Activated naive CD8-positive, alpha-beta T cell treated with anti-CD3 and anti-CD28 coated beads, Interleukin-2, amount 50 U/mL, for 24 hours (primary cell): ENCODE measurements at places on chromosomes 1 and 21.
A peak's percentile ranks its signal among the peaks of the same experiment; 100 is the strongest.

- DNase-seq: no peak
Measured at GRCh38 chr1:12417389-12417788, 187.6 kb downstream of the VPS13D start.

GRCh38 chr1:172394141-172394751 is 26.2 kb upstream of the C1orf105 start:
- peak; percentile 50 for DNase-seq

- DNase-seq: no peak
Measured at GRCh38 chr1:48676376-48676775, 100.3 kb downstream of the BEND5 start.

DNA sequence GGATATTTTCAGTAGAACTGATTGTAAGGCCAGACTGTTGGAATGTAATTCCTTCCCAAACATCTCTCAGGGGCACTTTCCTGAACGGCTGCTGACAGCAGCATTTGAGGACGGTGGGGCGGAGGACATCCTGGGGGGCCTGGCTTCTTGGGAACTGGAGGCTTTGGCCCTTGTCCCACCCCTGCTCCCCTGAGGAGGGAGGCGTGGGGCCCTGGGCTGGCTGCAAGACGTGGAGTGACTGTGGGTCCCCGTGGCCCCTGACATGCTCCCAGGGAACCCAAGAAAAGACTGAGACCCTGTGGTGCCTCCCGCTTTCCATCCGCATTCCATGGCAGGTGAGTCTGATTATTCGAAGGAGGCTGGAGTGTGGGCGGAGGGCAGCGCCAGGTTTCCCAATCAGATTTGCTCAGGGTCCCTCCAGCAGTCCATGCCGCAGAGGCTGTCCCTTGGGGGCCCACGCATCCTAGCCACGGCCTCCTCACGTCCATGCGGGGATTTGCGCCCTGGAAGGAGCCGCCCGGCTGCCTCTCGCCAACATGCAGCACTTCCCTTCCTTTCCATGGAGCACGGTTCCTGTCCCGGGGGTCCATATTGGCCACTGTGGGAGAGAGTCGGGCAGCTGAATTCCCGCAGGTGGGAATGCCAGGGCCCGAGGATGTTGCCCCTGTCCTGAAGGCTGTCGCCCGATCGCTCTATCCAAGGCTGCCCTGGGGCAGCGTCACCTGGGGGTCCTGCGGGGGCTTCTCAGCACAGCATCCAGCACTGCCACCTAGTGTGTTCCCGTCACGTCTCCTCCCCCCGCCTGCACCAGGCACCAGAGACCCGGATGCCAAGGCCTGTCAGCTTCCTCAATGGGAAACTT is 69.0 kb downstream of the FAAP20 start:
- DNase-seq: no peak

DNA sequence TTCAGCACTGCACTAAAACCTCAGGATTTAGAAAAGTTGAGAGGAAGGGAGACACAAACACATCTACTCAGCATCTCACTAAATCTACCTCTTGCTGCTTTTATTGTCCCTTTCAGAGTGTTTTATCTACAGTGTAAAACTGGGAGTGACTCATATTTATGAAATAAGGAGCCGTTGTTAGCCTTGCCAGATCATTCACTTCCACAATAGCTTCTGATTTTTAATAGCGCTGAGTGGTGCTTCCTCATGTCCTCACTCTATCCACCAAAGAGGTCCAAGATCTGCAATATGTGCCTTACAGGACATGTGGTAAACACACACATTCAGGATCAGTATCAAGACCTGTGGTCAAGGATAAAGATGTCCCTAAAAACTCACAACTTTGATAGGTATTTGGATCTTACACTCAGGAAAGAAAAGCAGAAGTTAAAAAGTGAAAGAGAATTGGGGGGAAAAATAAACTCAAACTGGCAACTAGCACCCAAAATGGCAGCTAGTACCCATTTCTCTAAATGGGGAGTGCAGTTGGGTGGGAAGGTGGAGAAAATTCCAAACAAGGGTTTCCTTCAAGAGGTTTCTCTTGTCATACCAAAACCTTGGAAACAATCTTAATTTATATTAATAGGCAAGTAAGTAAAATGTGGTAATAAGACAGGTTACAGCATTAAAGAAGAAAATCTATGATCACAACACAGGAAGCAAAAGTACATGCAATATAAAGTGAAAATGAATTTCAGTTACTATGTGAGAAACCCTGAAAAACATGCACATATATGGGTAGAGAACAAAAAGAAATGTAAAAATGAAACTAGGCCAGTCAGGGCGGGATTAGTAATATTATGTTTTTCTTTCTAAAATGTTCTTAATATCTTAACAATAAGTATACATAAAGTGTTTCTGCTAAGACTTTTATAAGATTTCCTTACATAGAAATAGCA is 15.9 kb downstream of the DUSP10 start:
- no peak for DNase-seq
